Tongue (tissue), 3 donors: ENCODE measurements at places on chromosomes 12 and 14. TPM values are rescaled to one million over a fixed set of nuclear protein-coding genes. Genes with fewer than 3 reads are reported as not detected.

AJUBA gene
- 47.2 TPM for total RNA-seq

CLEC6A gene
- total RNA-seq = not detected

KRT3 gene
- not detected for total RNA-seq

PLD4 gene
- total RNA-seq = 7.7 TPM

RACGAP1 gene
- 31.8 TPM for total RNA-seq

DPPA3 gene
- not detected for total RNA-seq

SLC7A7 gene
- total RNA-seq = 14.2 TPM

B4GALNT3 gene
- 14.0 TPM for total RNA-seq

NANOG gene
- not detected for total RNA-seq

GPR162 gene
- total RNA-seq = 13.1 TPM

MAP3K9 gene
- total RNA-seq = 6.7 TPM

RASSF9 gene
- total RNA-seq = 4.3 TPM
